ENCODE measurements at places on chromosomes 6 and 20.

DNA sequence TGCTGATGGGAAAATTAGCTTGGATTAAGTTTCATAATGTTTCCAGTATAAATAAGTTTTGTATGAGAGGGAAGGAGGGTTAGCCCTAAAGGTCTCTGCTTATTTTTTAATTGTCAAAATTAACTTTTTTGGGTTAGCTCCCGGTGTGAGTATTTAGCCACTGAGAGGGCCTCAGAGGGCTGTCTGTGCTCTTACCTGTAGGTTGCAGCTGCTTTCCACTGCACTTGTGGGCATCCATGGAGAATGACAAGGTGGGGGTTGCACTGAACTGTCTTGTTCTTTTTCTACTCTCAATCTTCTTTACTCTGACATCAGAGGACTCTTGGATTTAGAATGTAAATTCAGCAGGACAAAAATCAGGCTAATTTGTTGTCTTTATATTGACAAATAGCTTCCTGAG, 81.4 kb downstream of the CD164 start:
- no peak for DNase-seq

DNA sequence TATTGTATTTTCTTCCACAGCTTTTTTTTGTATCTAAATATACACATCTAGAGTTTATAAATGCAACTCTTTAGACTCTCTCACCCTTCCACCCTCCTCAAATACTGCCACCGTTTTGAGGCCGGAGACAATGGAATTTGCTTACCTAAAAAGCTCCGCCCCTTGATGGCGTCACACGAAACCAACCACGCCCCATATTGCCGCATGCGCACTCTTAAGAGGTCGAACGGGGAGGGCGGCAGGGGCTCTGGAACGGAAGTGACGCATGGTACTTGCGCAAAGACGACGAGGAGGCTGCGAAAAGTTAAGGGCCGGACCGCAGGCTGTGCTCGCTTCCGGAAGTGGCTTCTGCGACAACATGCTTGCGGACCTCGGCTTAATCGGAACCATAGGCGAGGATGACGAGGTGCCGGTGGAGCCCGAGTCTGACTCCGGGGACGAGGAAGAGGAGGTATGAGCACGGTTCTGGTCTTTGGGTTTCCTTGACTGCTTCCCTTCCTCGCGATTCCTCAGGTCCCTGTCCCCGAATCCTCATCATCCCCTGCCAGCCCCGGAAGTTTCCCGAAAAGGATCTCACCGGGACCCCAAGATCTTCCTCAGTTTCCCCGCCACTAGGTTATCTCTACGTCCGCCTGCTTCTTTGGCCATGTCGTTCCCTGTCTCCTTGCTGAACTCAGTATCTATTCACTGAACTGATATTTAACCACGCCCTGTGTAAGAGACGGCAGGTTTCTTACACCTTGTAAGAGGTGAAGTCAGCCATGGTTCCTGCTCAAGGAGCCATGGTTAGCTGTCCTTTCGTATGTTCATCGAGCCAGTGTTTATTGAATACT, at the start of gene DDX27:
Gene DDX27 (plus strand): TSS at position 326 of the 833 bp plus-strand sequence. CDS start 33 bp downstream, at position 359.
- DNase-seq, result peak; percentile 96

GRCh38 chr6:87897663-87898062, 150.0 kb upstream of the SPACA1 start:
- no peak for DNase-seq

GRCh38 chr6:11788043-11788442, 9.4 kb upstream of the ADTRP start:
- DNase-seq, result no peak

- no peak for DNase-seq
These were observed 24.6 kb downstream of the ATG5 start for GRCh38 chr6:106300944-106301343.

DNA sequence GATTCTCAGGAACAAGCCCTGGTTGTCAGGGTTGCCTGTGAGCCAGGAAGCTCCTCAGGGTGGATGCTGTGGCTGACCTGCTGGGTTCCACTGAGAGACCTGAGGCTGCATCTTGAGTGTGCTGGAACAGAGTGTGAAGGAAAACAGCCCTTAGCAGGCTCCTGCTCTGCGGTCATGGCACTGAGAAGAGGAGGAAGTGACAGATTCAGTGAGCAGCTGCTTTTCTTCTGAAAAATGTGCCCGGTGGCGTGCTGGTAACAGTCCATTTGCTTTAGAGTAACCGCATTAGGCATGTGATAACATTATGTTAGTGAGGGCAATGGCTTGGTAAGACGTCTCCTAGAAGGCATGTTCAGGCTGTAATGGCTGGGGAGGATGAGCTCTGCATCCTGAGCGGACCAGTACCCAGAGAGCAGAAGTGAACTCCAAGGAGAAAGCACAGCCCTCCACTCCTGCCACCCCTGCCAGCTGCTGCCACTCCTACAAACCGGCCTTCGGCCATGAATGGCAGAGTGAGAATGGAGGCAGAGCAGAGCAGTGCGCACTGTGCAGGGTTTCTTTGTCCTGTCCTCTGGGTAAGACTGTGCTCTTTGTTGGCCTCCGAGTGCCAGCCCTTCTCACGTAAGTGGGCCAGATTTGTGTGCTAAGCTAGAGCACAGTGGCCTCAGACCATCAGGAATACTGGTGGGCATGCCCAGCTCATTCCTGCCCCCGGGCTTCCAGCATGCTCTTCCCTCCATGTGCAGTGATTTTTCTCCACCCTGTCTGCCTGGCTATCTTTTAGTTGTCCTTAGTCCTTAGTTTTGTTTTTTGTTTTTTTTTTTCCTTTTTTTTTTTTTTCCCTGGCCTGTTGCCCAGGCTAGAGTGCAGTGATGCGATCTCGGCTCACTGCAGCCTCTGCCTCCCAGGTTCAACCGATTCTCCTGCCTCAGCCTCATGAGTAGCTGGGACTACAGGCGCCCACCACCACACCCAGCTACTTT, 98.1 kb upstream of the VSTM2L start:
- no peak for DNase-seq
